ENCODE measurements at places on chromosomes 4 and X.
A peak's percentile ranks its signal among the peaks of the same experiment; 100 is the strongest.

- peak; percentile 60 for DNase-seq
These were observed 64.6 kb downstream of the ANAPC4 start for GRCh38 chr4:25441519-25442117.

GRCh38 chrX:42220083-42220482 lies 296.7 kb upstream of the CASK start:
- DNase-seq, result no peak

- no peak for DNase-seq
These were observed 15.5 kb upstream of the HSD17B10 start for GRCh38 chrX:53449632-53450031.

GRCh38 chr4:109169170-109169569 lies 133.3 kb downstream of the COL25A1 start:
- DNase-seq, result no peak

DNA sequence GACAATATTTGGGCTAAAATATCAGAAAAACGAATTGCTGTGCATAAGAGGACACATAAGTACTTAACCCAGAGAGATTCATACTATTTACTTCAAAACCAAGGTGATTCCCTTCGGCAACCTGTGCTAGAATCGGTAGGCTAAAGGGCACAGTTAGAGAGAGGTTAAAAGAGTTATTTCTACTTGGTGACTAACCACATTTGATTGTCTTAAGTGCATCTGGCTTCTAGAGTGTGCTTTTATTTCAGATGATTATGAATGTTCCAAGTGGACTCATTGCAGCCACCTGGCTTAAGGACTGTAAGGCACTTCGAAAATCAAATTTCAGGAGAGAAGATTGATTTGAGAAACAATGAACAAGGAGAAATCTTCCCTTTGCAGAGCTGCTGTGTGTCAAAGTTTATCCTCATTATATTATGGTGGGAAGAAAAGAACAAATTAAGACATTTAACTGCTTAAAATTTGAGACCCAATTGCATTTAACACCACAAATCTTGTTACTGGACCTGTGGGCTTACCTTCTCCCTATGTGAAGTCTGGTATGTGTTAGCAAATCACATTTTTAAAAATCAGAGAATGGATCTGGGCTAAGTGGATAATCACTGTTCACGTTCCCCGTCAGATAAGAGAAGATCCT lies 34.0 kb downstream of the PHOX2B start:
- DNase-seq, result no peak

DNA sequence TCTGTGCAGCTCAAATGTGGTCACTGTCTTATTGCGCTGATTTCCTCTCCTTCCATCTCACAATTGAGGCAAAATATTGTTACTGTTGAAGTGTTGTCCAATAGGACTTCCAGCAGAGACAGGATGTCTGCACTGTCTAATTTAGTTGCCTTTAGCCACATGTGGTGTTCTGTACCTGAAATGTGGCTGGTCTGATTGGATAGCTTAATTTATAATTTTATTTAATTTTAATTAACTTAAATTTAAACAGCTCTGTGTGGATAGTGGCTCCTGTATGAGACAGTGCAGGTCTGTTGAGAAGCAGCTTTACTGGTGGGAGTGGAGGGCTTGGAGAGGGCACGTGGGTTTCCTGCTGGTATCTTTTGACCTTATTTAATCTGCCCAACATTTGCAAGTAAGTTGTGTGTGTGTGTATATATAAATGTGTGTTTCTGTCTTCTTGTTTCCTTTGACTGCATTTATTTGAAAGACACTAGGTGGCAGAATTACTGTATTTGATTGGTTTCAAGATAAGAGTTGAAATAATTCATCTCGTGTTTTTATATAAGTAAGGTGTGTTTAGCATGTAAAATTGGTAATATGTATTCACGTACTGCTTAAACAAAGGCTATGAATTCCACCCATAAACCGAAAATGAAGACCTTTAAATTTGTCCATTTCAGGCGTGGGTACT lies 55.3 kb upstream of the MSANTD1 start:
- no peak for DNase-seq

DNA sequence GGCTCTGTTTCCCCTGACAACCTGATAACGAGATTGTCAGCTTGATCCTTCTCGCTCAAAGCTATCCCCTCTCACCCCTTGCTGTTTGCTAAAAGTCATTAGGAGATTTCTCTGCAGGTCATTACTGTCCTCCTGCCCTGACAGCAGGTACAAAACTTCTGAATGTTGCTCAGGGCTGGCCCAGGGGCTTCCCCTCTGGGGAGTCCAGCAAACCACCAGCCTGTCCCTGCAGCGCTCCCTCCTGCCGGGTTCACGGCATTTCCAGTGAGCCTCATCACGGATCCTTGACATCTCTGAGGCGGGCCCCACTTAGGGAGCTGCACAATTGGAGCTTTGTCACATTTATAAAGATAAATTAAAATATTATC lies 5.2 kb upstream of the SORCS2 start:
- DNase-seq, result no peak

GRCh38 chr4:73607375-73608033 lies 12.7 kb downstream of the RASSF6 start:
- no peak for DNase-seq

DNA sequence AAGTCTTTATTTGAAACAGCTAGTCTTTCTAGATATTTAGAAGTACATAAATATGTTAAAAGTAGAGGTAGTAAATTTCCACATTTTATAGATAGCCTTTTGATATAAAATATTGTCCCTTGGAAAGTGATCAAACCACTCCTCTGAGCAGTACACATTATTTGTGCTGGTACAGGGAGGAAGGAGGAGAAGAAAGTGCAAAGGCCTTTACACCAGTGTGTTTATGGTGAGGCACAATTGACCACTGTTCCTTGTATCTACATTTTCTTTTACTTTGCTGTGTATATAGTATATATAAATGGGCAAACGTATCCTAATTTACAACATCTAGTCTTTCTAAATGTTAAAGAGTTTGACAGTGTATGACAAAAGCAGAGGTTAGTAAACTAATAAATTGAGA lies 39.9 kb downstream of the CXCL8 start:
- no peak for DNase-seq

DNA sequence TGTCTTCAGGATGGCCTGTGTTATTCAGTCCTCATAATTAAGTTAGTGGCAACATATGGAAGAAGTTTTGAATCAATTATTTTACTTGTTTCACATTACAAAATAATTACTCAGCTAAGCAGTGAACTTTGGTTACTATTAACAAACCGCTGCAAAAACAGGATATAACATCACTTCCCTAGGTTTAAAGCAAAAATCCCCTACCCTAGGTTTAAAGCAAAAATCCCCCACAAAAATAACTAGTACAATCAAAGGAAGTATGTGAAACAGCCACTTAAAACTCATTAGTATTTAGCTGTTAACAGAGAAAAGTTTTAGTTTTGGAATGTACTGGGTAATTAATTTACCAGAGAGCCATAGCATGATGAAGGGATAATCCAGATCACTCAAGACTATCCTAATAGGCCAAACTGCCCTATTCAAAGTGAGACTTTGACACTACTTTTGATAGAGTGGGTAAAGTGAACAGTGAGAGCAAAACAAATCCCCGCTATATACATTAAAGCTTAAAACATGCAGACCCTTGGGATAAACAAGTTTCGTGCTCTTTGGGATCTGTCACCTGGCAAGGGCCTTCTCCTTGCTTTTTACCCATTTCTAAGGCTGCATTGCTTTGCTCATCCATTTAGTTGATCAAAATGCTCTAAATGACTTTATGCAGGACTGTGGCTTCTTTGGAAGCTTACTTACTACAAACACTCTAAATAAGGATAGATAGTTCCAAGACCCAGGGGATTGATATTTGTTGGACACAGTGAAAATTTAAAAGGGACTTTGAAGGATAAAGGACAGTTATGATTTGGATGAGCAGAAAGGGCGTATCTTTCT lies 36.4 kb upstream of the GPR174 start:
- DNase-seq, result no peak

DNA sequence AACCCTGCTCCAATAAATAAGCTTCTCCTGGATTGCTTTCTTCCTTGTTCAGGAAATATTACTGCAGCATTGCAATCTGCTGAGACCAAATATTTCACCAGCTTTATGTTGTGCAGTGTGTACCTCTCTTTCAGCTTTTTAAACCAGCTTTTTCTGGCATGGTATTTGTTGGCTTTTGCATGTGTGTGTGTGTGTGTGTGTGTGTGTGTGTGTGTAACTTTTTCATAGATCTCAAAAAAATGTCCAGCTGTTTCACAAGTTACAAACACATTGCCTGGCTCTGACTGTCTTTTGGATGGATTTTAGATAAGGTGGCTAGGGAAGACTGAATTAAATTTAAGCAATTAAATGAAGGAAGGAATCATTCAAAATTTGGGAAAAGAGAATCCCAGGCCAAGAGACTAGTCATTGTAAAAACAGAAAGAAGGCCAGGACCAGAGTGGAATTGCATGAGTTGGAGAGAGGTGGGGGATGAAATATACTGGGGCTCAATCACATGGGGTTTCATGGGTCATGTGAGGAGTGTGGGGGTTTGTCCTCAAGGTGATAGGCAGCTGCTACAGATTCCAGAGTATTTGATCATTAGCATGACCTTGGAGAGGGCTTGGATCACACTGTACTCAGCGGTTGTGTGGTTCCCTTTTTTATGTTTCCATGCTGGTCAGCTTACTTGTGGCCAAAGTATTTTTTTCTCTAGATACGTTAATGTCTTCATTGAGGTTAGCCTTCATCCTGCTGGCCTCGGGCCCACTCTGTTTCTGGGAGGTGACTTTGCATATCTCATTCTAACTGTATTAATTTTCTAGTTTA lies 357.7 kb upstream of the BOD1L1 start:
- no peak for DNase-seq

GRCh38 chr4:56127716-56128115 lies 179.0 kb downstream of the CEP135 start:
- DNase-seq, result no peak

GRCh38 chr4:128394778-128395177 lies 107.2 kb upstream of the PGRMC2 start:
- DNase-seq, result no peak

GRCh38 chrX:6244666-6245065 lies 16.0 kb upstream of the NLGN4X start:
- DNase-seq, result no peak

DNA sequence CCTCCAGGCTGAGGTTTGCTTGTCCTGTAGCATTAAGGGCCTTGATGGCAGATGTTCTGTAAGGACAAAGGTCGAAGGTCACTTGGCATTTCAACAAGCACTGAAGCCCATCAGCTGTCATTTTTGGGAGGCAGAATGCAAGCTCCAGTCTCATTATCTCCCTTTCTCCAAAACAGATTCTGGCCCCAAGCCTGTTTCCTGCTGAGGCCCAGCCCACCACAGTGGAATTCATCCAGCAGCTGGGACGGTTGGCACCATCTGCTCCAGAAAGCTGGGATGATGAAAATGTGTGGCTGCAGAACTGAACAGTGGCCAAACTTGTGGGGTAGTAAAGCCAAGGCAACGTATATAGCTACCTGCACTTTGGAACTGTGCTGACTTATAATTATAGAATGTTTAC lies 17.7 kb upstream of the PPEF2 start:
- DNase-seq, result no peak

DNA sequence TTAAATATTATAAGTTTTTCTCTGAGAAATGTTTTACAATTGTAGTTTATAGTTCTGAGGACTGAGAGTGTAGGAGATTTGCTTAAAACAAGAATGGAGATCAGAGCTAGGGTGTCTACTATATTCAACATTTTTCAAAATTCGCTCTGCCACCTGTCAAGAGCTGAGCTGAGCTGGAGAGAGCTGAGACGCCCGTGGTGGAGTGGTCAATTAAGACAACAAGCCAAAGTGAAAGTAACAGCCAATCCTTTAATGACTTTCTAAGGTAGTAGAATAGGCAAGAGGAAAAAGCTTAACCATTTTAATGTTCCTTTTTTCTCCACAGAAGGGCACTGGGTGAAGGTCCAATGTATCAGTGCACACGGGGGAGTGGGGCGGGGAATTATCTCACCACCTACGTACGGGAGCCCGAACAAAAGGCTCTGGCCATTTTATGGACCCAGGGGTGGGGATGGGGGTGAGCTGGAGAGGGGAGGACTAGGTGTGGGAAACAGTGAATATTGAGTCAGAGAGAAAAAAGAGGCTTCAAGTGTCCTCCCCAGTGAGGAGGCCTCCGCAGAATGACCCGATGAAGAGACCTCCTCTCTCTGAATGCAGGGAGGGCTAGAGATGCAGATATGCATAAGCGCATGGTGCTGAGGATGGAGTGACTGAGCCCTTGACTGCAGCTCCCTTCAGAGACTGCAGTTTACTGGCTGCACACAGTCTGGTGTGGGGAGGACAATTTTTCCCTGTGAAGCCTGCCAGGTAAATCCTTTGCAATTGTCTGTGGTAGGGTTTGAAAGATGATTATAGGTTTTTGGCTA lies 60.8 kb downstream of the SPCS3 start:
- no peak for DNase-seq

GRCh38 chr4:32988165-32988811 lies 2268.1 kb downstream of the PCDH7 start:
- DNase-seq, result no peak

- DNase-seq, result no peak
These were observed 47.3 kb downstream of the RS1 start for GRCh38 chrX:18624599-18624998.

- no peak for DNase-seq
These were observed 1604.6 kb downstream of the PCDH18 start for GRCh38 chr4:135927651-135928050.

DNA sequence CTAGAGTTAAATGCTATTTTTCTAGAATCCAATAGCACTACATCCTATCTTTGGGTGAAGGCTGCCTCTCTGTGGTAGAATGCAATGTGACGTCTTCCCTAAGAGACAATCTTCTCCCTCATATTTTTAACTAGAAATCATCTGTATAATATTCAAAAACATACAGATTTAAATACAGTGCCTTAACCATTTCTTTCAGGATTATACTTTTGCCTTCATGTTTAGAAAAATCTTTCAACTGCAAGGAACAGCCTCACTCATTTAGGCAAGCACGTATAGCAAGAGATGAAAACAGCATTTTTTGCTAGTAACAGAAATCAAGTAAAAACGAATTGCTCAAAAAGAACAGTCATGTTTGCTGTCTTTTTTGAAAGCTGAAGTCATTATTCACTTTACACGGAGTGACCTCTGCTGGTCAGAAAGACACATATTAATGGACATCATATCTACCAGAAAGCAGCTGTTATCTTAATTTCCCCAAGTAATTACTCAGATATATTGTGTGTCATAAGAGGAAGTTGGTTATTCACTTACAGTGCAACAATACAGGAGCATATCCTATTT lies 422.3 kb downstream of the STPG2 start:
- no peak for DNase-seq

GRCh38 chr4:109969919-109970318 lies 57.2 kb downstream of the EGF start:
- no peak for DNase-seq

All from neural crest cell (in vitro differentiated cells).